ENCODE measurements at places on chromosomes 3 and 15.

- no peak for DNase-seq
These were observed 192.4 kb upstream of the IL12A start for GRCh38 chr3:159796226-159796625.

DNA sequence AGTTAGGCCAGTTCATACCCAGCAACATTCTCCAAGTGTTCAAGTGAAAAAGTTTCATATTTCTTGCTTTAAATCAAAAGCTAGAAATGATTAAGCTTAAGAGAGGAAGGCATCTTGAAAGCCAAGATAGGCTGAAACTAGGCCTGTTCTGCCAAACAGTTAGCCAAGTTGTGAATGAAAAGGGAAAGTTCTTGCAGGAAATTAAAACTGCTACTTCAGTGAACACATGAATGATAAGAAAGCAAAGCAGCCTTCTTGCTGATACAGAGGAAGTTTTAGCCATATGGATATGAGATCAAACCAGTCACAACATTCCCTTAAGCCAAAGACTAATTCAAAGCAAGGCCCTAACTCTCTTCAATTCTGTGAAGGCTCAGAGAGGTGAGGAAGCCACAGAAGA lies 274.7 kb downstream of the TUSC7 start:
- no peak for DNase-seq

DNA sequence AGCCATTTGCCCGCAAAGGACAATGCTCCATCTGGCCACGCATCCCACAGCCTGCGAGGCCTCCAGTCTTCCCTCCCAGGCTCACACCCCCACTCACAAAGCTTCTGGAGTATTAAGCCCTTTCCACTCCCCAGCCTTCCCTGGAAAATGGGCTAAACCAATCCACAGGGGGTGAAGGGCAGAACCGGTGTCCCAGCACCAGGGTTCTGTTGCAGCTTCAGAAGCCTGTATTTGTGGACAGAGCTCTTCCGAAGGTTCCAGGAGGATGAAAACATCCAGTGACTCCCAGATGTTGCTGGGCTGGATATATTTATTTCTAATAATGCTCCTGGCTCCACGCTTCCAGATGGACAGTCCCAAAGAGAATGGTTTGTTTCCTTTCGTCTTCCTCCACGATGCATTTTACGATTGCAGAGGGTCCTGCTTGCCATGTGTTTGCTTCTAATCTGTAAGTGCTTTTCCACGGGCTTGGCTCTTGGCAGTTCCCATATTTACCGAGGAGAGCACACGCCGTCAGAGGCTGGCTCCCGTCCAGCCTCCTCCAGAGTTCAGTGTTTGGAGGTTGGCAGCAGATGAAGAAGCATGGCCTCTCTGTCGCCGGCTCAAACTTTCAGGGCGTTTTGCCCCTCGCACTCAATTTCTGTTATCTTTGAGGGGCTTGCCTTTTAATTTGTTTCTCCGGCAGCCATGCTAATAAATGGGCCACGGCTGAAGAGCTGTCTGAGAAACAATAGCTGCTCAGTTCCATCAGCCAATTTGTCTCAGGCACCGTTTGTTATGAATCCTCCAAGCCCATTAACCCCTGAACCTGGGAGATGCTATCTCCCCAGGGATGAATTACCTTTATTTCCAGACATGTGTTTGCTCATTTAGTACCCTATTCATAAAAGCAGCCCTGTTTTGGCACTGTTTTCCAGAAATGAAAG lies 367.9 kb upstream of the PROK2 start:
- no peak for DNase-seq

GRCh38 chr15:85558848-85559247 lies 178.4 kb downstream of the AKAP13 start:
- no peak for DNase-seq

DNA sequence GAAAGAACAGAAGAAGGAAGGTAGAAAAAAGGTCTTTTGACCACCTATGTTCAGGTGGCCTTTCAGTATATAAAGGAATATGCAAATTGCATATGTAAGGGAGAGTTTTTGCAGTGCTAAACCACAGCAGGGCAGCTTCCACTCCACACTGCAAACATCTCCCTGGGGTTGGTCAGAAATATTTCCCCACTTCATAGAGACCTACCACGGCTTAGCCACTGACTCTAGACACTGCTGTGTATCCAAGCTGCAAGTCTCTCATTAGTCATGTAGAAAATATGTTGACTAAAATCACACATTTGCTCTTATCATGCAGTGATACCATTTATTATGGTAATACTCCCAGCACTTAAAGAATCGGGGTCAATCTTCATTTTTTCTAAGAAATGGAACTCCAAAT lies 214.9 kb upstream of the NR2F2 start:
- no peak for DNase-seq

DNA sequence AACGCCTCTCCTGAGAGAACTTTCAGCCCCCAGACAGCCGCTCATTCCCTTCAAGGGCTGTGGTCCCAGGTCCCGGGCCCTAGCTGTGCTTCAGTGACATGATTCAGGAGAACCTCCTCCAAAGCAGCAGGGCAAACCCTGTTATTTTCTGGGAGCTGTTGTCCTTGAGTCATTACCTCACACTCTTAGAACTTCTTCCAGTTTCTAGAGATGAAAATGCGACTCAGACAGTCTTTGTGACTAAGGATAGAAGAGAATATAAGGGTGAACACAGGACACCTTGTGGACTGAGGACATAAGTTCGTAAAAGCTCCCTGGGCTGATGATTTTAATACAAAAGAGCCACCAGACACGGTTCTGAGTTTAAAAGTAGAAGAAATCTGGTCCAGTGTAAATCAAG lies 203.8 kb downstream of the RORA start:
- no peak for DNase-seq

DNA sequence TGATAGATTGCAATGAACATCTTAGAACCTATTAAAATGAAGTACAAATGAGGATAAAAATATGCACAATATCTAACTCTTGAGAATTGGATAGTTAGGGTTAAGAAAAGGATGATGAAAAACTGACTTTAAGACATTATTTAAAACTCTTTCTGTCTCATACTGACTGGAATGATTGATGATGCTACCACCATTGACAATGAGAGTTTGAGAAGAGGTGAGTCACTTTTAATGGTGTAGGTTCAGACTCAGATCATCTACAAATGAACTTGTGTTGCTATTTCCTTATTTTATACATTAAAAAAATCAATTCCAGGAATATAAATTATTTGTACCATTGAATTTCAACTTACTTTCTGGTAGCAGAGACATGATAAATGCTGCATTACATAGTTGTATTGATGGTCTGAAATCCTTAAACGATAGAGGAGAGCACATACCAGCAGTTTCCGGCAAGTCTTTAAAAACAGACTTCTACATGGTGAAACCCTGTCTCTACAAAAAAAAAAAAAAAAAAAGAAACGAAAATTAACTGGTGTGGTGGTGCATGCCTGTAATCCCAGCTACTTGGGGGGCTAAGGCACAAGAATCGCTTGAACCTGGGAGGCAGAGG lies 409.0 kb downstream of the OTOL1 start:
- DNase-seq: no peak

DNA sequence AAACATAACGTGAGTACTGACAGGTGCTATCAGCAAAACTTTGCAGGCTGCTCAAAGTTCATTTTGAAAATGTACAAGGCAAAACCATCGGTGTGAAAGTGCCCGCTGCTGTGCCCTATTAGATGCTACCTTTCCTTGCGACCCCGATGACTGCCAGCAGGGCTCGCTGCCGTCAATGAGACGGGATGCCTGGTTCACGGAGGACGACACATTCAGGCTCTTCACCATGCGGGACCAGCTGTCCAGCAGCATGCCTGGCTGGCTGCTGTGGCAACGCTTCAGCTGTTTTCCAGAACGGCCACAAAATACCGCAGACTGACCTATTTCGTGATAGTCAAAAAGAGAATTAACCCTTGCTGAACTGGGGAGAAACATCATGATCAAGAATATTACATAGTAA lies 92.7 kb upstream of the OCA2 start:
- DNase-seq: no peak

DNA sequence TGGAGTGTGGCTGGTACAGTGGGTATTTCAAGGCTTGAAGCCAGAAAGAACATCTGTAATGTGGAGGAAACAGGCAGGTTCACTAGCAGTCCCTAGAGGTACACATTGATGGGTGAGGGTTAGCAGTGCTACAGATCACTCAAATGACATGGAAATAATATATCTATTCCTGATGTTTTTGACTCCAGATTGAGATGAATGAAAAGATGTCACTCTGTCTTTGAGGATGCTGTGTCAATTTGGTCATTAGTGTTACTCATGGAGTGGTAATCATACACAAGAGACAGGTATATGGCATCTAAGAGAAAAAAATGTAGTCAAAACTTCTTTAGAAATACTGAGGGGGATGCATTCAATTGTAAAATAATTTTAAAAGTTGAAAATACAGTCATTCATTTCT lies 135.1 kb downstream of the ZIC1 start:
- no peak for DNase-seq

- no peak for DNase-seq
These were observed 72.8 kb downstream of the SENP2 start for GRCh38 chr3:185658943-185659342.

GRCh38 chr15:74988007-74988800 lies 7.2 kb upstream of the SCAMP5 start:
- DNase-seq: peak; percentile 28

GRCh38 chr3:57283334-57283733 lies 9.2 kb downstream of the ASB14 start:
- no peak for DNase-seq

GRCh38 chr3:104992676-104993075 lies 374.0 kb upstream of the ALCAM start:
- no peak for DNase-seq

DNA sequence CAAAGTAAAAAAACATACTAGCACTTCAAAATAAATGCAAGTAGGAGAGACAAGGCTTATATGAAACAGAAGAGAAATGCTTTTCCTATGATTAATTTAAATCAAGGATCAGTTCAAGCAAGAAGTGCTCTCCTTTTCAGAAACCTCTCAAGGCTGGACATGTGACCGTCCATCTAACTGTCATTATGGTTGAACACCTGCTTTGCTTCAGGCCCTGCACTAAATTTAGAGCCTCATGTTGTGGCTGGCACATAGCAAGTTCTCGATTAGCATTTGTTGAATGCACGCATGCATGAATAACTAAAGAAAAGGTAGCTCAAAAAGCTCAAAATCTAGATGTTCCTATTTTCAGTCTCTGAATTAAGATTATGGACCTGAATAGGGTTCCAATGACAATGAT lies 82.0 kb downstream of the SV2B start:
- no peak for DNase-seq

DNA sequence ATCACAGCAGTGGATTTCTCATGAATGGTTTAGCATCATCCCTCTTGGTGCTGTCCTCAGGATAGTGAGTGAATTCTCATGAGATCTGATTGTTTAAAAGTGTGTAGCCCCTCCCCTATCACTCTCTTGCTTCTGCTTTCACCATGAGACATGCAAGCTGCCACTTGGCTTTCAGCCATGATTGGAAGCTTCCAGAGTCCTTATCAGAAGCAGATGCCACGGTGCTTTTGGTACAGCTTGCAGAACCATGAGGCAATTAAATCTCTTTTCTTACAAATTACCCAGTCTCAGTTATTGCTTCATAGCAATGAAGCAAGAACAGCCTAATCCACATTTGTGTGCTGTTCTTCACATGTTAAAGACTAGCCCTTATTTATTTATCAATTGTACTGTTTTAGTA lies 495.2 kb upstream of the EPHA6 start:
- no peak for DNase-seq

DNA sequence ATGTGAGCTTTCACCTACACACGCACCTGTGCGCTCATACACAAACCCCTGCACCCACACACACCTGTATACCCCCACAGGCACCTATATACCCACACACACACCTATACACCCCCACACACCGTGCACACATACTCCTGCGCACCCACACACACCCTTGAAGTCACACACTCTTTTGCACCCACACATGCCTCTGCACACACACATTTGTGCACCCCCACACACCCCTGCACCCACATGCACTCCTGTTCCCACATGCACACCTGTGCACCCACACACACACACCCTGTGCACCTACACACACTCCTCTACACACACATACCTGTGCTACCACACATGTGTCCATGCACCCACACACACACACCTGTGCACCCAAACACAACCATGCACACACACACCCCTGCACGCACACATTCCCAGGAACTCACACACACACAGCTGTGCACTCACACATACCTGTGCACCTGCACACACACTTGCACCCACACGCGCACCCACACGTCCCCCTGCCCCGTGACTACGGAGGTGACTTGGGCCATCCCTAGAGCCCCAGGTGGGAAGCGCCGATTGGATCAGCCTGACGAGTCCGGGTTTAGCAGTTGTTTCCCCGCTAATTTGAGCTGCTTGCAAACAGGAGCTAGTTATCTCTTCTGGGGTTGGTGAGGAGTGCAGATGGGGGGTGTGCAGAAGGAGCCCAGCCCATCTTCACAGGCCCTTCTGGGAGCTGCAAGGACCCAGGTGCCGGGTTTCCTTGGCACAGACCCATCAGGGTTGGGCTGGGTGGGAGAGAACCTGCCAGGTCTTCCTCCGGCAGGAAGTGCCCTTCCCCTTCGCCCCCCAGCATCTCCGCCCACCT lies 97.8 kb downstream of the CHSY1 start:
- DNase-seq: no peak

DNA sequence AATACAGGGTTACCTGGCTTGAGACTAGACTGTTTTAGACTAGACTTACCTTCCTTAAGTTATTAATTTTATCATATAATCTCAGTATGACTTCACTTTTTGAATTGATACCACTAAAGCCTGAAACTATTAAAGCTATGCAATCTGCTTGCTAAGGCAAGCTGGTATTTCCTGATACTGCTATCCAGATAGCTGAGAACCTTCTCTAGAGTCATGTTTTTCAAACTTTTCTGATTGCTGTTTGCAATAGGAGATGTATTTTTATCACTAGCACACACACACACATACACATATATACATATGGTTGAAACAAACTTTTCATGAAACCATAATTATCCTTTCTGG lies 9.3 kb upstream of the MAGI1 start:
- DNase-seq: no peak

GRCh38 chr3:188046561-188047211 lies 107.3 kb upstream of the LPP start:
- no peak for DNase-seq

- peak; percentile 16 for DNase-seq
These were observed 57.3 kb downstream of the ROPN1B start for GRCh38 chr3:126026277-126026751.

DNA sequence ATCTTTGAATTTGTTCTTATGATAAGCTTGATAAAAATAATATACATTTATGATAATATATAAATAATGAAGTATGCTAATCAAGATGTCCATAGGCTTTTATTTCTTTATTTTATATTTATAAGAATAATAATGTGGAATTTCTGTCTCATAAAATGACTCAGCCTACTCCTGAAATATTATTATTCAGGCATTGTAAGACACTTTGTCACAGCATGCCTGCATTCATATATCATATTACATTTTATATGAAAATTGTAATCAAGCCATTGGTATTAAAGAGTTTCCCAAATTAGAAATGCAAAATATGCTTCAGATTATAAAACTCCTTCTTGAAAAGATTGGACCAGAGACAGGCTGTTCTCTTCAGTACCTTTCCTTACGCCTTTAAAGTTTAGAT lies 1303.7 kb upstream of the CADM2 start:
- DNase-seq: no peak
